Fibroblast of the aortic adventitia (primary cell): ENCODE measurements at places on chromosomes 13 and 19.

DNA sequence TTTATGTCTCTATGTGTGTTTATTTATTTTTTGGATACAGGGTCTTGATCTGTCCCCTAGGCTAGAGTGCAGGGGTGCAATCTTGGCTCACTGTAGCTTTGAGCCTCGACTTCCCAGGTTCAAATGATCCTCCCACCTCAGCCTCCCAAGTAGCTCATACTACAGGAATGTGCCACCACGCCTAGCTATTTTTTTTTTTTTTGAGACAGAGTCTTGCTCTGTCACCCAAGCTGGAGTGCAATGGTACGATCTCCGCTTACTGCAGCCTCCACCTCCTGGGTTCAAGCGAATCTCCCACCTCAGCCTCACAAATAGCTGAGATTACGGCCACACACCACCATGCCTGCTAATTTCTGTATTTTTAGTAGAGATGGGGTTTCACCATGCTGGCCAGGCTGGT is 5.0 kb upstream of the ANGPTL4 start:
- no peak for DNase-seq

DNA sequence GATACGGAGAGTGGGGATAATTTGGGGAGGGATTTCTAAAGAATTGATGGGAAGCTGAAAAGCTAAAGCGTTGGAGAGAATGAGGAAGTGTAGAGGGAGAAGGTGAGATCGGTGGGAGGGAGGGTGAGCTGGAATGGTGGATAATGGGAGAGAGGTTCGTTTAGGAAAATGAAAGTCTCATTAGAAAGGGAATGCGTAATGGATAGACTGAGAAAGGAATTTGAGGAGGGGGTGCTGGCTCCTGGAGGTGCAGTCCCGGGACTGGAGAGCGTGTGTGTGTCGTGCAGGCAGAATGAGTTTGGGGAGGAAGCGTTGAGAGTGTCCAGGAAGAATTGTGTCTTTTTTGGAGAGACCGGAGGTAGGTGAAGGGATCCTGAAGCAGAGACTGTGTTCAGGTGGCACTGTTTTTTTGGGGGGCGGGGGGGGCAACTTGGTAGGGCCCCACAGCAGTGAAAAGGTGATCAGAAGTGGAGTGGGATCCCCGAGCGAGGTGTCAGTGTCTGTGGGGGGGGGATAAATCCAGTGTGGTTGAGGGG is 1.4 kb downstream of the ACTN4 start:
- DNase-seq: no peak

DNA sequence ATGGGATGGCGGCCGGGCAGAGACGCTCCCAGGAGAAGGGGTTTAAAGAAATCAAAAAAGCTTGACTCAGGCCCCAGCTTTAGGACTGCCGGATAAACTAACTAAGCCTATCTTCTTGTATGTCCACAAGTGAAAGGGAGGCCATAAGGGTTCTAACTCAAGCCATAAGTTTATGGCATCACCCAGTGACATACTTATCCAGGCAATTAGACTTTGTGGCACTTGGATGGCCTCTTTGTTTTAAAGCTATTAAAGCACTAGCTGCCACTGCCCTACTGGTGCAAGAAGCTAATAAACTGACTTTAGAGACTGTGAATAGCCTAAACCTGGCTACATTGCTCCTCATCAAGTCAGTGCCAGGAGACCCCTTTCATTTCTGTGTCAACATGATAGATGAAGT is 102.0 kb downstream of the ZNF429 start:
- DNase-seq: no peak

GRCh38 chr13:44306371-44307192 is 67.0 kb upstream of the SERP2 start:
- peak; percentile 99 for DNase-seq

DNA sequence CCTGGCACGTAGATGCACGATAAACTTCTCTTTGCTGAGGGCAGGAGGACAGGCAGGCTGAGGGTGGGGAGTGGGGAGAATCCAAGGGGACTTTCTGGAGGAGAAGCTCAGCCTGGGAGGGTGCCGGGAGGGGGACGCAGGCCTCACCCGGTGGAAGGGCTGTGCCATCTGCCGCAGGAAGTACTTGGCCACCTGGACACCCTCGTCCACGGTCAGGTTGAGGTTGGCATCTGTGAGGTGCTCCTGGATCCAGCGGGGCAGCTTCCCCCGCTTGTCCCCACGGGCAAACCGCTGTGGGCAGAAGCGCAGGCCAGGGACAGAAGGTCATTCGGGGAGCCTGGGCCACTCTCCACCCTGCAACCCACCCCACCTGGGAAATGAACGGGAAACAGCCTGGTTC is 11.5 kb downstream of the KLC3 start:
- DNase-seq: no peak
